C1 segment of cervical spinal cord (tissue), 14 donors: ENCODE measurements at places on chromosomes 1 and 21.

- no peak for DNase-seq
These were observed 25.6 kb upstream of the CDC42BPA start for GRCh38 chr1:227343727-227344551.

DNA sequence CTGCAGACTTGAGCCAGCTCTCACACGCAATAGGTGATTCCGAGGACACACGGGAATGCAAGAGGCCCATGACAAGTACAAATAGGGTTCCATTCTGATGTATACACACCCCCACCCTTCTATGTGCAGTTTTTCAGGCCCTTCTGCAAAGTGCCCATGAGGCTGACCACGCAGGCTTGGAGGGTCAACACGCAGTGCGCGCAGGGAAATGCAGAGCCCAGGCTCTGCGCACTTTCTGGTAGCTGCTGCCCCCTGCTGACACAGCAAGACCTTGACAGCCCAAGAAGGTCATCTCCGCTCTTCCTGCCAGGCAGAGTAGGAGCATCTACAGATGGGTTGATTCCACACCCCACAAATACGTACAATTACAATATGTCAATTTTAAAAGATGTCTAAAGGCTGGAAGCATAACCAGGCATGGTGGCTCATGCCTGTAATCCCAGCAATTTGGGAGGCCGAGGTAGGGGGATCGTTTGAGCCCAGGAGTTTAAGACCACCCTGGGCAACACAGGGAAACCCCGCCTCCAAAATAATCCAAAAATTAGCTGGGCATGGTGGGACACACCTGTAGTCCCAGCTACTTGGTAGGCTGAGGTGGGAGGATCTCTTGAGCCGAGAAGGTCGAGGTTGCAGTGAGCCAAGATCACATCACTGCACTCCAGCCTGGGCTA, 18.5 kb downstream of the SH3BP5L start:
- no peak for DNase-seq

- no peak for DNase-seq
These were observed 24.2 kb downstream of the PADI3 start for GRCh38 chr1:17273096-17273495.

GRCh38 chr1:116498789-116499628, 71.8 kb downstream of the CD58 start:
- DNase-seq, result peak; percentile 64

GRCh38 chr1:8281843-8282509, 35.9 kb upstream of the SLC45A1 start:
- no peak for DNase-seq

DNA sequence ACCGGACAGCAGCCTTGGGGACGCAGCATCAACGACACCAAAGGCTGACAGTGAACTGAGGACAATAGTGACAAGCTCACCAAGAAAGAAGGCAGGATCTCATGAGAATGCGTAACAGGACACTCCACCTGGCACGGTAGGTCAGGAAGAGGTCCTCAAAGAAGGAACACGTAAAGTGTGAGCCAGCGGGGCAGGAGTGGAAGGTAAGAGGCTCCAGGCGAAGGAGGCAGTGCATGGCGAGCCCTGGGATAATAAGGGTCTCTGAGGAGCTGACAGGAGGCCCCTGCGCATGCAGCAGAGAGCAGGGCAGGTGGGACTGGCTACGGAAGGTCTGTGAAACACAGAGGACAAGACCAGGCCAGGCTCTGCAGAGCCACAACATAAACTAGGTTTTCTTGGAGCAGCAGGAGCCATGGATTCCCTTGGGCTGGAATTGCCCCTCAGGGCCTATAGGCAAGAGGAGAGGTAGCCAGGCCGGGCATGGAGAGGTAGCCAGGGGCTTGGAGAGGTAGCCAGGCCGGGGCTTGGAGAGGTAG, 8.2 kb downstream of the LSS start:
- DNase-seq, result no peak

DNA sequence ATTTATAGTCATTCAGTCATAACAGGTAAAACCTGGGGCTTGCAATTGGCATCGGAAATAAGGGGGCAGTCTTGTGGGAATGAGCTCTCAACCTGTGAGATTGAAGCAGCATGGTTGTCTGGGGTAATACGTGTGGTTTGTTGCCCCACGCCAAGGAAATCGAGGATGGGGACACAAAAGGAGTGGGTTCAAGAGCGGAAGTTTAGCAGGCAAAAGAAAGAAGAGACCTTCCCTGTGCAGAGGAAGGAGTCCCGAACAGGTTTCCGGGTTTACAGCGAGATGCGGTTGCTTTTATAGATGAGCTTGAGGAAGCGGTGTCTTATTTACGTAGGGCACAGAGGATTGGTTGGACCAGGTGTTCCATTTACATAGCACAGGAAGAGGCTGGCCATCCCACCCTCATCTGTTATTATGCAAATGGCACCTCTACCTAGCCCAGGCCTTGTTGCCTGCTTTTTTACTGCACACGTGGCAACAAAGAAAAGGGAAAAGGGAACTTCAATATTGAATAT, 37.3 kb downstream of the IFNAR1 start:
- DNase-seq, result peak; percentile 2

- DNase-seq, result no peak
These were observed 25.2 kb upstream of the RCAN1 start for GRCh38 chr21:34639882-34640788.

DNA sequence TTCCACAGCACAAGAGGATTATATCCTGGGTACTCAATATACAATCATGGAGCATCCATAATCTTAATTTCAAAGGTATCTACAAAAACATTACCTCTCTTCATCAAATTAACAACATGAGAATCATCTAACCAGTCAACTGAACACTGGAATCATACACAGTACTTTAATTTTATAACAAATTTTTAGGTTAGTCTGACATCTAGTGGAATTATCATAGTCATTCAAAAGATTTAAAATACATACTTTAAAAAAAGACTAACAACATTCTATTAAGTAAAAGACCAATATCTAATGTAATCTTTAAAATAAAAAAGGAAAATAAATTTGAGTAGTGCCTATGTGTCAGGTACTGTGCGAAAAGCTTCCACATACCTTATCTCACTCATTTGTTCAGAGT, 16.8 kb upstream of the SH3GLB1 start:
- no peak for DNase-seq

DNA sequence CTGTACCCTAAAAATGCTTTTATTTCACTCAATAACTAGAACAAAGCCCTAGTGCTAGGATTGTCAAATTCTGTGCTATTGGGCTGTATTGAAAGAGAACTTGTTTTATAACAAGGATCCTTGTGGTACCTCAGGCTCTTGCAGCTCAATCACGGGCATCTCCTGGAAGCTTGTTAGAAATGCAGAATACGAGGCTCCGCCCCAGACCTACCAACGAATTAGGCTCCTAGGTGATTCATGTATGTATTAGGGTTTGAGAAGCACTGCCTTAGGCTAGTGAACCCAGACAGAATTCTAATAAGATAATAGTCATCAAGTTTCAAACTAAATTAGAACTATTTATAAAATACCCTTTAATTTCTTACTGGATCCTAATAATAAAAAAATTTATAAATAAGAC, 45.6 kb downstream of the ZZZ3 start:
- no peak for DNase-seq

DNA sequence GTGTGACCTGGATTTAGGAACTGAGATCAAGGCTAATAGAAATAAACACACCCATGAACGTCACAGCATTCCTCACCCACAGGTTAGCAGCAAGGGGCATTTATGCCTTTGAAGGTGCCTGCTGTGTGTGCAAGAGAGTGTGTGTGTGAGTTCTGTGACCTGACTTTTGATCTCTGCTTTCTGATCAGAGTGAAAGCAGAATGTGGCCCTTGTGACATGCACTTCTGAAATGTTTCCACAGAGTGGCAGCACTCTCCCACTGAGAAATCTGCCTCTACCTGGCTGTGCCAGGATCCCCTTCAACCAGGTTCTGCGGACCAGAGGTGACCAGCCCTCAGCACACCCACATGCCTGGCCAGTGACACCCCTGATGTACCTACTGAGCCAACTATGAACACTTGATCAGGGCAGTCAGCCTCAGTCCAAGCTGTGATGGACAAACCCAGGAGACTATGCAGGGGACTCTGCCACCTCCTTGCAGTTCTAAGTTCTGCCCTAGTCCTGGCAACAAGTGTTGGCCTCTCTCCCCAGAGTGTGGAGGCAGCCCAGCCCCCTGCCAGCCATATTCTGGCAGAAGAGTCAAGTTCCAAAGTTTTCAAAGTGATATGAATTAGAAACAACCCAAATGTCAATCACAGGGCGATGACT, 41.0 kb downstream of the RXRG start:
- DNase-seq, result no peak

GRCh38 chr1:210098356-210098755, 134.2 kb upstream of the SERTAD4 start:
- DNase-seq, result no peak

- no peak for DNase-seq
These were observed 30.2 kb downstream of the USP1 start for GRCh38 chr1:62467092-62467491.

DNA sequence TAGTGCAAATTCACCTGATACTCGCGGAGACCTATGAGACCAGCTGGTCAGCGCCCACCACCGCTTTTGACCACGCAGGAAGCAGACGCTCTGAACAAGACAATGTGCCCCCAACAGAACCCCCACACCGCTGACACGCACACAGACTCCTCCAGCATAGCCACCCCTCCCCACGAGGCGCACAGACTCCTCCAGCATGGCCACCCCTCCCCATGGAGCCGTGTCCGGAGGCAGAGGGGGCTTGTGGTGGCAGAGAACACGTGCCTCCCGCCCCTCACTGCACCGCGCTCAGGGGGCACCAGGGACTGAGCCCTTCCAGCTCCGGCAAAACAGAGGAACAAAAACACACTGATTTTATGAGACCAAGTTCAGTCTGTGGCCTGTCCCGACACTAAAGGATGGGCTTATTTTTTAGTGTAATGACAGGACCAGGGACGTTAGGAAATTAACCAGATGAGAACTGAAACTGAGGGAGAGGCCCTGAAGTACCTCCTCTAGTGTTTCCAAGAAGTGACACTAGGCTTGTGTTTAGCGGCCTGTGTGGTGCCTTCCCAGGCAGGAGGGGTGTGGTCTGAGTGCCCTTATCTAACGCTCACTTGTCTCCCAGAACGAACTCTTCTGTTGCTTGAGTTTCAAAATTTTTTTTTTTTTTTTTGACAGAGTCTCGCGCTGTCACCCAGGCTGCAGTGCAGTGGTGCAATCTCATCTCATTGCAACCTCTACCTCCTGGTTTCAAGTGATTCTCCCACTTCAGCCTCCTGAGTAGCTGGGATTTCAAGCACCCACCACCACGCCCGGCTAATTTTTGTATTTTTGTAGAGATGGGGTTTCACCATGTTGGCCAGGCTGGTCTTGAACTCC, 10.0 kb upstream of the AGPAT3 start:
- DNase-seq, result no peak

DNA sequence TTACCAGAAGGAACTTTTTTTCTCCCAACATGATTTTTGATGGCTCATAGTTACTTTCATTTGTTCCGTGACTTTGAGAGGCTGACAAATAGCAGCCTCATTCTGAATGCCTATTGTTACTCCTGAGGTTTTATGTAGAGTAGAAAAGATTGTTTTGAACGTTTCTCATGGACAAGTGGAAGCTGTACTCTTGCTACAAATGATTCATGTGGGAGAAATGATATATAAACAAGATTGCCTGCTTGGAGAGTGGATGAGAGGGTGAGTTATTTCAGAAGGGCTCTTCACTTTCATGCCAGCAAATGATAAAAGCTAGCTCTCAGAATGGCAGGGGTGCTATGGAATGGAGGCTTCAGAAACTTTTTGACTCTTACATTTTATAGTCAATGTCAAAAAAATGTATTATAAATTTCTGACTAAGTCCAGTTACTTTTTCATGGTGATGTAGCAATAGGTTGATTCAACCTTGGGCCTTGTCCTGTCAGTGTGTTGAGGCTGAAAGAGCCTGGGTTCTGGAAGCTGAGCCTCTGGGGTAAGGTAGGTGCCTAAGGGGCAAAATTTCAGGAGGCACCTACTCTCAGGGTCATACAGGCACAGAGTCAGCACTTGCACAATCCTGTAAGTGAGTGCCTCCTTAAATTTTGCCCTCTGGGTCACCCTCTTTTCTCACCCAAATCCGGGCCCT, 19.4 kb downstream of the JUN start:
- no peak for DNase-seq

DNA sequence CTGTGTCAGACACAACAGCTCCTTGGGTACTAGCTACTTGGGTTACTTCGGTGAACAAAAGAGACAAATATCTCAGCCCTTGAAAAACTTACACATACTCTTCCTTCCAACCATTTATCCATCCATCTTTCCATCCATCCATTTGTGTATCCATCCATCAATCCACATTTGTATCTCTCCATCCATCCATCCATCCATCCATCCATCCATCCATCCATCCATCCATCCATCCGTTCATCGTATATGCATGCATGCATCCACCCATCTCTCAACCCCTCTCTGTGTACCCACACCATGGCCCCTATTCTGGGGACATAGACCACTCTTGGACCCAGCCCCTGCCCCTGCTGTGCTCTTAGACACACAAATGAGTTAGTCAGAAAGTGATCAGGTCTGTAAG, 40.2 kb downstream of the FAAH start:
- DNase-seq, result no peak

DNA sequence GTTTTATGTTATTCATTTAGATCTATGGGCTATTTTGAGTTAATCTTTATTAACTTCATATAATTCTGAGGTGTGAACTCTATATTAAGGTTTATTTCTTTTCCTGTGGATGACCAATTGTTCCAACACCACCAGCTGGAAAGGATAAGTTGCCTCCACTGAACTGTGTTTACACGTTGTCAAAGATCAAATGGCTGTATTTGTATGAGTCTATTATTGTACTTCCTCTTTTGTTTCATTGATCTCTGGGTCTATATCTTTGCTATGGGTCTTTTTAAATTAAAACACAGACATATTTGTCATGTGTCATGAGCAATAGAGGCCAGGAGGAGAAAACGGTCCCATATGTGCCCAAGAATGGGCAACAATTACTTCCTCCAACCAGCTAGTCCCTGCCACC, 5.2 kb upstream of the MAB21L3 start:
- no peak for DNase-seq

- DNase-seq, result no peak
These were observed 376.5 kb downstream of the ADGRL2 start for GRCh38 chr1:82177192-82177591.

DNA sequence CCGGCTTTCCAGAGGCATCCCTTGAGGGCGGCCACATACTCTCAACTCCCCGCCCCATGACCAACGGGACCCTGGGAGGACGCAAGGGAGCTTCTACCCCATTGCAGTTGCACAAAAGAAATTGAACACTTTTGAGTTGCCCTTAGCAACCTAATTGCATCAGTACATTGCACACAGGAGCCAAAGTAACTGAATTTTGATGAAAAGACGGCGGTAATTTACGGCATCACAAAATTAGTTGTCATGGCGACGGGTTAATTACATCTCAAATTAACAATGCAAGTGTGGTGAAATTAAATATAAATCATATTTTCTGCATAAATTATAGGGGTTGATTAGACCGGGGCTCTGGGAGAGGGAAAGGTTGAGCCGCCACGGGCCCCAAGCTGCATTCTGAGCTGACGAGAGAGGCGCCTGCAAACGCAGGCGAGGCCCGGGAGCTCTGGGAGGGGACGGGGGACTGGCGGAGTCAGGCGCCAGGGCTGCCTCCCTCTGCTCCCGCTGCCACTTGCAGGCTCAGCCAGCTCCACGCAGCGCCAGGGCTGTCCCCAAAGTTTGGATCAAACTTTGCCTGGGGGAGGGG, 61.4 kb downstream of the CASZ1 start:
- no peak for DNase-seq
